ENCODE measurements at places on chromosomes 7 and 10.

- DNase-seq = no peak
Observed at GRCh38 chr10:133364645-133365431, 7.0 kb upstream of the FUOM start.

- DNase-seq = no peak
Observed at GRCh38 chr10:37937864-37938263, 38.6 kb downstream of the ZNF25 start.

DNA sequence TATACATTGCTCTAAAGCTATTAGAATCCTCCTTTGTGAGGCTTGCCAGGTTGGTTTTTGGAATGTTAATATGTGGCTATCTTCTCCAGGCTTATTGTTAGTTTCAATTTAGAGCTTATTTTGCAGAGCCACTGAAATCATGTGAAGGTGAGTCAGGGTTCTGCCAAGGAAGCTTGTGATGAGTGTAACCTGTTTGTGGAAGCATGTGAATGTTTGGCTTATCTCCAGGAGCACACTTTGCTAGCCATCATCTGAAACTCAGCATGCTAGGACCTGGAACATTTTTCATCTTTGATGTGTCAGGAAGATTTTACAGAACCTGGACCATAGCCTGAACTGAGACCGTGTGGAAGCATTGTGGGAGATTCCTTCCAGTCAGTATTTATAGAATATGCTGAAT is 197.3 kb downstream of the PPP1R9A start:
- no peak for DNase-seq

DNA sequence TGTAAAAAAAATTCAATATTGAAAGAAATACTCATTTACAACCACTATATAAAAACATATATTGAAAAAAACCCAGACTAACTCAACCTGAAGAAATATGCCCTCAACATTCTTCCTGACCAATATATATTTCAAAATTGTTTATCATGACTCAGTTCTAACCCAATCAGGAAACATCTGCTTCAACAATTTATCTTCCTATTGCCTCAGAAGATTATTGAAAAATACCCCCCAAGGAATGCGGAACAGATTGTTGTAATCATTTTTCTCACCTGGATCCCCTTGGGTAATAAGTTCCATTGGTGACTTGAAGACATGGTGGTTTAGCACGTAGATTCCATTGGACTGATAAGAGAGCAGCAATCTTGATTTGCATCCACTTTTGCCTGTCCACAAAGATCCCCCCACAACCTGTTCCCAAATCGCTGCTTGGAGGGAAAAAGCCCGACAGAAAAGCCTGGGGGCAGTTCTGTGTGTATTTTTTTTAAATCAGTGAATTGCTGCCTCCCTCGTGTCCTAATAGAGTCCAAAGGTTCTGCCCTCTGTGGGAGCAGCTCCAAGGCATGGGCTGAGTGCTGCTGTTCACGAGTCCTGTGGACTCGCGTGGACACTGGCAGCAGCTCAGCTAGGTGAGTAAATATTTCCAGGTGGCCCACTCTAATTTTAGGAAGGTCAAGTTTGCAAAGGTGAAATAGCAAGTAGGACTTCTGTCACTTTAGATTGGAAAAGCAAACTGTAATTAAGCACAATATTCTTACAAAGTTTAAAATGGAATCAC is 5.9 kb upstream of the INHBA start:
- DNase-seq = no peak

DNA sequence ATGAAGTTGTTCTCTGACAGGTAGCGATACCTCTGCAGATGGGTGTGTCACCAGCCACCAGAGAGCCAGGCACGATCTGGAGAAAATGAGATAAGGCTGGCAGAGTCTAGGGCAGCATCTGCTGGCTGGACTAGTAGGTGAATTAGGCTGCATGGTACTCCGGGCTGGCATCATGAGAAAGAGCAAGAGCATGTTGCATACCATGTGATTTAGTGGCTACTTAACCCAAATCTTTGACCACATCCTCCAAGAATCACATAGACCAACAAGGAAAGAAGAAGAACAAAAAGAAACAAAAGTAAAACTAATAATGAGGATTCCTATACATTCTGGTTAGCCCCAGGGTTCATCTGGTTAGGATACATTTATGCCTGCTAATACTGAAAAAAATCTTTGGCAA is 23.4 kb upstream of the FAM170B start:
- DNase-seq = no peak

- peak; percentile 78 for DNase-seq
Observed at GRCh38 chr7:19491821-19492452, 216.9 kb downstream of the POLR1F start.

GRCh38 chr7:2163600-2164555 is 68.9 kb downstream of the MAD1L1 start:
- DNase-seq = no peak

DNA sequence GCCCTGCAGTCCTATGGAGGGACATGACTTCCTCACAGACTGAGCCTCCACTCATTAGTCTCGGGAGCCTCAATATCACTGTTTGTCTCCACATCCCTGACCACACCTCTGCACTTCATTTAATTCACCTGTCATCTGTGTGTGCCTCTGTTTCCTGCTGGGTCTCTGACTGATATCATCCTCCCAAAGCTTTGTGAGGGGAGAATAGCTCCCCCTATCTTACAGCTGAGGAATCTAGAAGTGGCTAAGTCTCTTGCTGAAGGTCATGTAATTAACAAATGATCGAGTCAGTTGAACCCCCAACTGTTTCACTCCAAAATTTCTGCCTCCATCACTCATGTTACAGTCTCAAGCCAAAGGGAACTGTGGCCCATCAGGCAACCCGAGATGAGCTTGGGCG is 5.5 kb upstream of the CPXM2 start:
- no peak for DNase-seq
